Lung microvascular endothelial cell (primary cell): ENCODE measurements at places on chromosomes 5 and 9.

DNA sequence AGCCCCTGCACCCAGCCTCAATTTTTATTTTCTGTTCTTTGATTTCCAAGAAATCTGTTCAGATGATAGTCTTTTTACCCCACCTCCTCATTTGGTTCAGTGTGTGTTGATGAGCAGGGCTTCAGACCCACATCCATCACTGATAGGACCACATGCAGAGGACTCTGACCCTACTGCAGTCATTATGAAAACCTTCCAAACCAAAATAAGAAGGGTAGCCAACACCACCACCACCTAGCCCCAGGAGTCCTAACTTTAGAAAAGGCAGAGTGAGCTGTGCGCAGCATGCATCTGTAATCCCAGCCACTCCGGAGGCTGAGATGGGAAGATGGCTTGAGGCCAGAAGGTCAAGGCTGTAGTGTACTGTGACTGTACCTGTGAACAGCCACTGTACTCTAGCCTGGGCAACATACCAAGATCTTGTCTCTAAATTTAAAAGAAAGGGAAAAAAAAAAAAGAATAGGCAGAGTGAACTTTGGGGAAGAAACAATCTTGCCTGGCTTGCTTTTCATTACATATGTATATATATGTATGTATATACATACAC, 13.0 kb downstream of the CDKN2AIPNL start:
- DNase-seq = no peak

- DNase-seq = no peak
Measured at GRCh38 chr5:124670722-124671184, 75.7 kb downstream of the ZNF608 start.

DNA sequence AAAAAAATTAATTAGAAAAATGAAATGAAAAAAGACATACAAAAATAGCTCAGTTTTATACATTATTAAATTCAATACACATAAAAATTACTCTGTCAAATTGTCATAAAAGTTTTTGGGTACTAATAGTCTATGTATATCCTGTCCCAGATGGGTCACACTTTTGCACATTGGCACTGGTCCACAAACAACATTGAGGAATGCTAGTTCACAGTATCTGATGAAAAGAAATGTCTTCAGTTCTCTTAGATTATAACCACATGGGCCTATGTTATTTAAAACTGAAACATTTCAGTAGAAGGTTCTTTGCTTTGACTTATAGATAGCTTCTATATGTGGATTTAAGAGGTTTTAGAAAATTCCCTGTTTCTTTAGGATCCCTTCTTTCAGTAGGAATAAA, 39.8 kb downstream of the LNPEP start:
- DNase-seq = peak; percentile 10

DNA sequence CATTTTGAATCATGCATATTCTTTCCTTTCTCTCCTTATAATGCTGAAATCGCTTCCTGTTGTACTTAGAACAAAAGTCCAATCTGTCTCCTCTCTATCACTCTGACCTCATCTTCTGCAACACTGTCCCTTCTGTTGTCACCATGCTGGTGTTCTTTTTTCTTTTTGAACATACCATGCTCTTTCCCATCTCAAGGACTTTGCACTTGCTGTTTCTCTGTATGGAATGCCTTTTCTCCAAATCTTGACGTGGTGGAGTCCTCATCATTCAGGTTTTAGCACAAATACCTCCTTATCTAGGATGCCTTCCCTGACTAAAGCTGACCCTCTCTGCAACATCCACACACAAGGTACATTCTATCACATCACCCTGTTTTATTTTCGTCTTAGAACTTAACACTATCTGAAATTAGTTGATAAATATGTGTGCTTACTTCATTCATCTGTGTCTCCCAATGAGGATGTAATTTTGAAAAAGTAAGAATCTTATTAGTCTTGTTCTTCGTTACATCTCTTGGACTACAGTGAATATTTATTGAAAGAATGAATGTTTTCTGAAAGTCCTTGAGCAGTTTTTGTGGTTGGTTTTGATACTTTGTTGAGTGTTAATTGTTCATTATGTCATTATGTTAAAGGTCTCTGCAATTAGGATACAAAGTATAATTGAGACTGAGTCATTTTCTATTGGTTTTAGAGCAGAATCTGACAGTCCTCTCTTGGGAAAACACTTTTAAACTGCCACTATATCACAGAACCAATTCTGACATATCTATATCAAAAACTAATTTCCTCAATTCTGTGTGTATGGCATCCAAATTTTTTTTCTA, 145.3 kb upstream of the RASA1 start:
- no peak for DNase-seq

GRCh38 chr5:171308453-171309275, at the start of gene TLX3:
Gene TLX3 (plus strand): TSS chr5:171309248. CDS start chr5:171309366, 118 bp downstream.
- no peak for DNase-seq

GRCh38 chr5:1730487-1730847, 69.2 kb downstream of the MRPL36 start:
- no peak for DNase-seq

- no peak for DNase-seq
Measured at GRCh38 chr5:58938563-58939424, 355.9 kb downstream of the RAB3C start.

- DNase-seq = no peak
Measured at GRCh38 chr9:88814577-88814976, 176.7 kb upstream of the S1PR3 start.

DNA sequence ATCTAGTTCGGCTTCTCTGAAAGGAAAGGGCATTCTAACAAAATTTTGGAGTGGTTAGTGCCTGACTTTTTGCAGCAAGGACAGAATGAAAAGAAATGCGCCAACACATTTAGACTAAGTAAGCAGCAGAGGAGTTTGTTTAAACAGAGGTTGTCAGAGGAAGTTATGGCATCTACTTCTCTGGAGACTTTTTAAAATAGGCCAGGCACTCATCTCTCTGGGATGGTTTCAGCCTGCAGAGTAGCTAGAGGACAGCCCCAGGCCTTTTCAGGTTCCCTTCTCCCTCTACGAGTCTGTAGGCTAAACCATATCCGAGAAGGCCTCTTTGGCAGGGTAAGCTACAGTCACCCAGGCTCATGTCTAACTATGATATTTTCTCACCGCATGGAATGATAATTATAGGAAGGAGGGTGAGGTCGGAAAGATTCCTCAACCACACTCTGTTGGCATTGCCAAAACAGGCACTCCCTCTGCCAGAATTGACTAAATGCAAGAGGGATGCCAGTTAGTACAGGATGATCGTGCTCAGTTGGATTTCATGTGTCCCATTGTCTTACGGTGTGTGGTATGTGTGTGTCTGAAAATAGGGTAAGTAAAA, 1.4 kb upstream of the CTXN3 start:
- DNase-seq = no peak

- no peak for DNase-seq
Measured at GRCh38 chr9:3244963-3245653, 280.7 kb downstream of the RFX3 start.

DNA sequence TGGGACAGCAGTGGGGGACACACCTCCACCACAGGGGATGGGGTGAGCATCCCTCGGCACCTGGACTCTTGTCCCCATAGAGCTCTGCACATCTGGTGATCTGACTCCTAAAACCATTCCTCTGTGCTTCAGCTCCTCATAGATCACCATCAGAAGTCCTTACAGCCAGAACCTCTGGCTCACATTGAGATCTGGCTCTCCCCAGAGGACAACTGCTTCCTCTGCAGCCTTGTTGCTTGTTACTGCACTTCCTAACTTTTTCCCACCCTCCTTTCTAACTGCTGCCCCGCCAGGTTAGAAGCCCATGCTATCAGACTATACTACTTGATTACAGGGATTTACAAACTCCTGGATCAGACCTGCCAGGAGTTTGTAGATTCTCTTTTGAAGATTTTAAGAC, 64.5 kb downstream of the ARSB start:
- DNase-seq = peak; percentile 36

DNA sequence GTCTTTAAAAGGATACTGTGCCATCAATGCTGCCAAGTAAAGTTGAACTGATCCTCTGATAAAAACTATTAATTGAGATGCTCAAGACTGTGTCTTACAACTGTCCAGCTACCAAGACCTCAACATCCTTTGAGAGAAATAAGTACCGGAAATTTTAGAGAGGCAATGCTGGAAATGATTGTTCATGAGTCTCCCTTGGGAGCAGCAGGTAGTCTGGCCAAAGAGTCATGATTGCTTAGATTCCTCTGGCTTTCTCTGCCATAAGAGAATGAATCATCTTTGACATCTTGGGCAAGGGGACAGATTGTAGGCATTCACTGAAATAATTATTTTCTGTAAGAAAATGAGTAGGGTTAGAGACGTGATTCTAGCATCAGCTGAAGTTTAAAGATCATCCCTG, 466.6 kb upstream of the DAB2 start:
- peak; percentile 45 for DNase-seq

GRCh38 chr9:84969084-84969483, 299.6 kb downstream of the NTRK2 start:
- peak; percentile 41 for DNase-seq

DNA sequence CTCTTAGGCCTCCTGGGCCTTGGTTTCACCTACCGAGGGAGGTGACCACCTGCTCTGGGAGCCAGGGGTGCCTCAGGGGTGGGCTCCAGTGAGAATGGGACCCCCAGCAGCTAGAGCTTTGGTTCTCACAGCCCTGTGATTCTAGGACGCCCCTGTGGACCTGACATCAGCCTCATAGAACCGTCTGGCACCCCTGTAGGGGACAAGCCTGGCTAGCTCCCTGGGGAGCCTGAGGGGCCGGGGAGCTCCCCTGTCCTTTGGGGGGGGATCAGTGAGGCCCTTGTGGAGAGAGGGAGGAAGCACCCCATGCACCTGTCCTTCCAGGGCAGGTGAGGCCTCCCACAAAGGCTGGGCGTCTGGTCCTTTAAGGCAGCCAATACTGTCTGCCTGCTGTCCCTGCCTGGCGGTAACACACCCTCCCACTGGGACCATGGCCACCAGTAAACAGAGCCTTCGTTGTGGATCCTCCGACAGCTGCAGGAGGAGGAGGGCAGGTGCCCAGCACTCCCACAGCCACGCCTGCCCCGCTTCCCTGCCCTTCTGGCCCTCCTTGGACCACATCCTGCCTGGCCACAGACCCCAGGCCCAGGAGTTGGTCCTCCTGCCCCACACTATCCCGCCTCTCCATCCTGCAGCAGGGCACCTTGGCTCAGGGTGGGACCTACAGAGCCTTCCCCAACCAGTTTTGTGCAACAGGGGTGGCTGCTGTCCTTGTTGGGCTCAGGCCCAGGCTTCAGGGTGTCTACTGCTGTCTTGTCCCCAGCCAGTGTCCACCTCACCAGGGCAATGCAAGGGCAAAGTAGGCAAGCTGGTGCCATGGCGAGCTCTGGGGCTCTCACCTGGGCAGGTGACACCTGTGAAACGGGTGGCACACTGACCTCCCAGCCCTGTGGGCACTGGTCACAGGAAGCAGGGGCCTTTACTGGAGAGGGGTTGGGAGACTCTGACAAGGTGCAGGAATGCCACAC, 3.0 kb upstream of the TUBB4B start:
- DNase-seq = no peak
